Hepatic stellate cell (primary cell): ENCODE measurements at places on chromosomes 3 and 15.

DNA sequence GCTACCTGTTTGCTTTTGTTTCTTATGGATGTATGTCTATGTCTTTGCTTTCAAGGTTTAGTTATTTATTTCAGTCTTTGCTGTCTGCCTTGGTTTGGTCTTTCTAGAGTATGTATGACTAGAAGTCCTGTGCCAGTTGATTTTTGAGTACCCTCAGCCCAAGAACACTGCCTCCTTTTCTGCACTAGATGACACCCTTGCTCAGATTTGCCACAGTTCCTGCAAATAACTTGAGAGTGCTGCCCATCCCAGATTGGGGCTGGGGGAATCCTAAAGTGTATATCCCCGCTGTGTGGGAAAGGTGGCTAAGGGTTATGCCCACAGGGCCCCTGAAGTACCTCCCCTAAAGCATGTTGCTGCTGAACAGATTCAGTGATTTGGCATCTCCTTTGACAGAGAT, 32.0 kb downstream of the NLGN1 start:
- no peak for DNase-seq

- DNase-seq = no peak
Observed at GRCh38 chr3:103126115-103126514, 691.3 kb downstream of the ZPLD1 start.

- DNase-seq = no peak
Observed at GRCh38 chr3:58794750-58795149, 128.2 kb upstream of the FAM3D start.

DNA sequence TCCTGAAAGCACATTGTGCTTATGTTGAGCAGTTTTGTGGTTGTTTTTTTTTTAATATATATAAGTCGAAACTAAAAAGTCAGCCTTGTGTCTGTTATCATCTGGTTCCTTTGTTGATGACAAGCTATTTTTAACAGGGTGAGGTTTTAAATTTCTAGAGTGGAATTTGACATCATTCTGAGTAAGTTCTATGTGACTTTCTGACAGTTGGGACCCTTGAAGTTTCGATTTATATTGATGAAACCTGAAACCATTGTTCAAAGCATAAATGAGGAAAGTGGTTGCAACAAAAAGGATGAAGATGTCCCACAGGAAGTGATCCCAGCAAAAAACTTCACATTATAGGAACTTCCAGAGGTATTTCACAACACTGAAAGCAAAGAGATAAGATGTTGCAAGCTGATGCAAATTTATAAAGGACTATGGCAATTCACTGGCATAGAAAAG, 94.0 kb downstream of the CYP19A1 start:
- no peak for DNase-seq

- DNase-seq = no peak
Observed at GRCh38 chr3:129313415-129313664, 34.7 kb downstream of the HMCES start.
